ENCODE measurements at places on chromosomes 11 and 22.

DNA sequence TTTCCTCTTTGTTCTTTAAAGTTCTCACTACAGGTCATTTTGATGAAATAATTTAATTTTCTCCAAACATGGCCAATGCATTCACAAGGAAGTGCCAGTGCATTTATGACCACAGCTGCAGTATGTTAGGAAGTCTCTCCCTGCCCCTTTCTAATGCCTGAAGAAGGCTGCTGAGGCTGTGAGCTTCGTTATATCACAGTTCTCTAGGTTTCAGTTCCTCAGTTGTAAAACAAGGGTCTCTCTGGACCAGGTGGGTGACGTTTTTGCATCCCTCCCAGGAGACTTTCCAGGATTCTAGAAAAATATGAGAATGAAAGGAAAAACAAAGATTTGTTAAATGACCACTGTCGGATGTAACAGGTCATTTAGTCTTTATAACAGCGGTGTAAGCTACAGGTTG, 171.6 kb downstream of the LARGE1 start:
- no peak for DNase-seq

- peak; percentile 39 for DNase-seq
Measured at GRCh38 chr11:28657378-28658030, 549.3 kb downstream of the METTL15 start.

GRCh38 chr11:119218141-119218878, 12.2 kb downstream of the CBL start:
- peak; percentile 99 for DNase-seq

DNA sequence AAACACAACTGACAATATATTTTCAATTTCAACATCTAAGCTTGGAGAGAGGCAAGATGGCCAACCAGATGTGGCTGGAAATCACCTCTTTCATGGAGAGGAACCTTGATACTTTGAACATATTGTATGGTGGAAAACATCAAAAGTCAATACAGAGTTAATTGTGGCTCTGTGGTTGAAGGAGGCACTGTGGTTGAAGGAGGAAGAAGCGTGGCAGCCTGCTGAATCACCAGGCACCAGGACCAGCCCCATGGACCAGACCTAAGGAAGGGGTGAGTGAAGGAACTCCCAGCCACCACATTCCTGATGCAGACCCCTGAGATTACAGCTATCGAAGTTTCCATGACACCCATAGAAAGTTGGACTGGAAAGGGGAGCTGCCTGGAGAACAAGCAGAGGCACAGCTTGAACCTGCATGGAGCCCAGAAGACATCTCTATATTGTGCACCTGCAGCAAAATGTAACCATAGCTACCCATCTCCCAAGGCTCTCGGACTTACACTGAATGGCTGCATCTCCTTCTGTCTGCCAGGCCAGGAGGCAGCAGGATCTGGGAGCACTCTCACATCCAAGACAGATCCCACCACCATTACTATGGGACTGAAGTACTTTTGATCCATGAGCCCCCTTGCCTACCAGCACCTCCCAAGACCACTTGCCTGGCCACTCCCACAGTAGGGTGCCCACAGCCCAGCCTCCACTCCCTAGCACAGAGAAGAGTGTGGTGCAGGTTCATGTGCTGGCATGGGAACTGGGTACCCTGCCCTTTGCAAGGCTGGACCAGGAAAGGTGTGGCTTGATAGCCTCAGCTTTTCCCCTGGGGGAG, 79.8 kb upstream of the SC5D start:
- no peak for DNase-seq

- peak; percentile 99 for DNase-seq
Measured at GRCh38 chr11:86174101-86175046, 70.2 kb upstream of the EED start.

GRCh38 chr11:4118107-4118506, 23.5 kb downstream of the RRM1 start:
- peak; percentile 87 for DNase-seq

GRCh38 chr11:83659466-83659865, 373.3 kb upstream of the CCDC90B start:
- DNase-seq = no peak

All from GM23248 (cell line).